ENCODE measurements at places on chromosomes 7 and 10. TPM values are rescaled to one million over a fixed set of nuclear protein-coding genes. Genes with fewer than 3 reads are reported as not detected.

The CALD1 gene
- 20.6 TPM for total RNA-seq

The CNTNAP2 gene
- total RNA-seq: 0.31 TPM

The FGL2 gene
- total RNA-seq: 1.6 TPM

The SPDYE9 gene
- total RNA-seq: not detected

The SPDYE2 gene
- 0.12 TPM for total RNA-seq

The NDUFA5 gene
- 38.5 TPM for total RNA-seq

The NUTM2B gene
- total RNA-seq: 0.94 TPM

The PAPOLB gene
- total RNA-seq: 0.05 TPM

The GPRIN2 gene
- total RNA-seq: 3.7 TPM

The LLCFC1 gene
- total RNA-seq: not detected

The SPDYE16 gene
- total RNA-seq: 0.31 TPM

The TRIL gene
- 0.35 TPM for total RNA-seq

The PTPRN2 gene
- 30.0 TPM for total RNA-seq

The FIGNL1 gene
- total RNA-seq: 2.5 TPM

The CYP3A4 gene
- total RNA-seq: 3.0 TPM

The TLL2 gene
- 0.14 TPM for total RNA-seq

The SLC26A5 gene
- total RNA-seq: 0.14 TPM

The KCNK18 gene
- not detected for total RNA-seq

The COL26A1 gene
- 0.37 TPM for total RNA-seq

The MRPS33 gene
- 27.4 TPM for total RNA-seq

The LRGUK gene
- total RNA-seq: 0.95 TPM

The TRPV6 gene
- total RNA-seq: 44.1 TPM

The ARHGAP22 gene
- total RNA-seq: 6.0 TPM

The CLDN15 gene
- total RNA-seq: 2.5 TPM

The AGAP6 gene
- total RNA-seq: 6.4 TPM

The DMBT1 gene
- total RNA-seq: 13.8 TPM

The PCDH15 gene
- not detected for total RNA-seq

The TCAF2 gene
- total RNA-seq: 2.3 TPM

The CARD11 gene
- total RNA-seq: 0.74 TPM

The ADAMTS14 gene
- total RNA-seq: 0.06 TPM

The ZPBP gene
- total RNA-seq: 0.38 TPM

The CYP26C1 gene
- total RNA-seq: 0.09 TPM

The PDE1C gene
- 2.5 TPM for total RNA-seq

The TAS2R41 gene
- total RNA-seq: not detected

The AZGP1 gene
- 262 TPM for total RNA-seq

The NRG3 gene
- total RNA-seq: not detected

The C7orf33 gene
- not detected for total RNA-seq

The TUBB8 gene
- not detected for total RNA-seq

The SFTPD gene
- 1.7 TPM for total RNA-seq

The PILRB gene
- total RNA-seq: 17.9 TPM

The PRKG1 gene
- total RNA-seq: 3.2 TPM

The NME8 gene
- total RNA-seq: not detected

The FAM241B gene
- total RNA-seq: 5.8 TPM

The ZNF853 gene
- total RNA-seq: 5.7 TPM

The GJD4 gene
- not detected for total RNA-seq

The GLI3 gene
- 1.9 TPM for total RNA-seq

The C10orf95 gene
- total RNA-seq: 1.0 TPM

The HOGA1 gene
- total RNA-seq: 14.9 TPM

The BCL7B gene
- total RNA-seq: 15.7 TPM

The TMEM236 gene
- total RNA-seq: 0.95 TPM

The HOXA9 gene
- not detected for total RNA-seq

The POM121L12 gene
- not detected for total RNA-seq

The FMC1 gene
- 9.0 TPM for total RNA-seq

The DGKI gene
- total RNA-seq: 0.81 TPM

The SFRP4 gene
- 0.79 TPM for total RNA-seq

The ENTPD1 gene
- 1.9 TPM for total RNA-seq

All from pancreas (tissue), 10 donors.